ENCODE measurements at places on chromosomes 3 and 15.

GRCh38 chr3:168273917-168274316, 178.2 kb upstream of the GOLIM4 start:
- DNase-seq, result no peak

- DNase-seq, result no peak
Observed at GRCh38 chr3:17655743-17656142, 86.7 kb downstream of the TBC1D5 start.

DNA sequence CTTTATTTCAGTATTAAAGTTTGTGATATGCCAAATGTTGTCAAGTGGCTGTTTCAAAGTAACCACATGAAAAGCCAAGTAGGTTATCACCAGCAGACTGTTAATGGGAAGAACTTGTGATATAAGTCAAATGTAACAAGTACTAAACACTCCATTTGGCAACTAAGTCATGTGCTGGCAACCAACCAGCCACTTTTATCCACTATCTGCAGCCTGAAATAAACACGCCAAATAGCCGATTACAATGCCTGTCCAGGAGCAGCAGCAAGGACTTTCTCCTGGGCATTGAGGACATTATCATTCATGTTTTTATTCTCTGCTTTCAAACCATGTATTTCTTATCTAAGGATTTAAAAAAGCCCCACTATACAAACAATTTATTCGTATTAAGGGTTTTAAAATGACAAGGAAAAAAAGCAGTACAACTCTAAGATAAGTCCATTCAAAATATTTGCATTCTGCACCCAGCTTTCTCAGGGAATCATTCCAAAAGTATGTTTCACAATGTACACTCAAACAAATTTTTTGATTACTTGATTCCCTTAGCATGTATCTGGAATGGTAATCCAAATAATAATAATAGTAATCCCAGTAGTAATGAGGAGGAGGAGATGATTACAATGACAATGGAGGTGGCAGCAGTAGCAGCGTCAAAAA, 448.6 kb downstream of the ERC2 start:
- no peak for DNase-seq

- DNase-seq, result no peak
Observed at GRCh38 chr3:179630753-179631451, 21.9 kb upstream of the USP13 start.

DNA sequence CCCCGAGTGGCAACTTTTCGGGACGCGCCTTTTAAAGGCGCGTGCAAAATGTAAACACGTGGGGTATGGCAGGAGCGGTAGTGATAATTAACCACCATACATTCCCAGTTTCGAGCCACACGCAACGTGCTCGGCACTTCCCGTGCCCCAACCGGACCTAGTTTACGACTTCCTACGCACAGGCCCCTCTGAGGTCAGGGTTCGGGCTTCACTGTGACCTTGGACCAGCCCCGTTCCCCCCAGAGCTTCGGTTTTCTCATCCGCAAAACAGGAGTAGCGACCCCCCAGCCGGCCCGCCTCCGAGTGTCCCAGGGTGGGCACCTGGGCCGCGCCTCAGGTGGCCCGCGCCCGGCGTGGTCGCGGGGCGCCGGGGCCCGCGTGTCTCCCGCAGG, 451 bp downstream of the CHCHD4 start:
- DNase-seq, result no peak

- DNase-seq, result no peak
Observed at GRCh38 chr3:64814351-64814750, 126.6 kb upstream of the ADAMTS9 start.

DNA sequence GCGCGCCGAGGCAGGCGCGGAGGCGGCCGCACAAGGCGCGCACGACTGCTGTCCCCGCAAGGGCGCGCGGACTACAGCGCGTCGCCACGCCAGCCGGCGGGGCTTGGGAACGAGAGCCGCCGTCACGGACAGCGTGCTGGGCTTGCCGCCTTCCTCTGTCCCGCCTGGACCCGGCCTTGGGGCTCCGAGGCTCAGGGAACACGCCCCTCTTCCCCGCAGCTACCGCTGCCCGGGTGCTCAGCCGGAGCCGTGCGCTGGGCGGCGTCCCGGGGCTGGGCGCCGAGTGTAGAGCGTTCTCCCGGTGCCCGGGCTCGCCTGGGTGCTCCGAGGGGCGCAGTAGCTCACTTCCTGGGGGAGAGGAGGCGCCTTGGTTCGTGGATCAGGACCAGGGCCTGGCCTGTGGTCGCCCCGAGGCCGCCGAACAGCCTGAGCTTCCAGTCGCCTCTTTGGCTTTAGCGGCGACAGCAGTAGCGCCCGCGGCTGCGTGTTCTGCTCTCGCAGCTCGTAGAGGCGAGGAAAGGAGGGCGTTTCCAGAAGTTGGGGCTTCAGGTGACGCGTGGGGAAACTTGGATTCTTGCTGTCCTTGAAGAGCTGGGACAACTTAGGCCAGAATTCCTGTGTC, 226.7 kb upstream of the C2CD4B start:
- DNase-seq, result no peak

GRCh38 chr3:35908366-35909232, 269.3 kb downstream of the ARPP21 start:
- no peak for DNase-seq

DNA sequence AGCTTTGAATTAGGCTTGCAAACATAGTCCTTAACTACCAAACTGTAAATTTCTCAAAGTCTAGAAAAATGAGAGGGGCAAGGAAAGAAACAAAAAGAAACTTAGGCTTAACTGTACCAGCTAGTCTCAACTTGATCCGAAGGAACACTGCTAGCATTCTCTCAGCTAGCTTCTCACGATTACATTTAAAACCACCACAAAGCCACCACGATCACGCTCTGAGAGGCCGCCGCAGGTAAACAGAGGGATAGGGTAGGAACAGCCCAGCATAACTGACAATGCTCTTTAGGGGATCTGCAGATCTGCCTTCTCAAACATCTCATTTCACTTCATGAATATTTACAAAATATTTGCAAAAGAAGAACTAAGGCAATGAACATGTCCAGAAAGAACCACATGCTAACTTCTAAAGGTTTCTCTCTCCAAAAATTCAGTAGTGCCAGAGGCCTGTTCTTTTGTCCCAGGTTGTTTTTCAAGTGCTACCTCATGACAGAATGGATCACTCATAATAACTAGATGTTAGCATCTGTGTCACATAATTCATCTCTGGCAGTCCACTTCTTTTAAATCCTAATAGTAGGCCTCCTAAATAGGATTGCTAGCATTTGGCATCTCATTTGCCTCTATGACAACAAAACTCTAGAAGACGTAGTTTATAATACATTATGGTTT, 18.9 kb downstream of the VGLL4 start:
- no peak for DNase-seq

DNA sequence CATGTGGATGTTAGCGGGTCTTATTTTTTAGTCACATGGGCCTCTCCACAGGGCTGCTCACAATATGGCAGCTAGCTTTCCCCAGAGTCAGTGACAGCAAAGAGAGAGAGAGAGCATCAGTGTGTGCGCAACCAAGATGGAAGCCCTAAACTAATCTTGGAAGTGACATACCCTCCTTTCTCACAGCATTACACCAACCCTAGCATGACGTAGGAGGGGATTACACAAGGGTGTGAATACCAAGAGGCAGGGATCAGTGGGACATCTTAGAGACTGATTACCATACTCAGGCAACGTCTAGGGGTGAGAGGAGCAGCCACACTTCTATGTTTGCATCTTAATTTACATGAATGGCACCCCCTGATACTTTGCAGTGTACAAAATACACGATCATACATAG, 3.5 kb upstream of the UBE2E2 start:
- DNase-seq, result no peak

DNA sequence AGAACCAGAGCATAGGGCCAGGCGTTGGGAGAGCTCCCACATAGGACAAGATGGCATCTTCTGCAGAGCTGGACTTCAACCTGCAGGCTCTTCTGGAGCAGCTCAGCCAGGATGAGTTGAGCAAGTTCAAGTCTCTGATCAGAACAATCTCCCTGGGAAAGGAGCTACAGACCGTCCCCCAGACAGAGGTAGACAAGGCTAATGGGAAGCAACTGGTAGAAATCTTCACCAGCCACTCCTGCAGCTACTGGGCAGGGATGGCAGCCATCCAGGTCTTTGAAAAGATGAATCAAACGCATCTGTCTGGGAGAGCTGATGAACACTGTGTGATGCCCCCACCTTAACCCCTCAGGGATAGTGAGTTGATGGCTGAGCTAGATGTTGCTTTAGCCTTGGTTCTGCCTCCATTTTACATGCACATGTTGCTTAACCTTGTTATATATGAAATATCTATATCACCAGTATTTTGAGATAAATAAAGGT, at the start of gene PYDC2:
TSS of gene PYDC2 (plus strand) at position 51 of the 483 bp plus-strand sequence. CDS start at position 51, 0 bp downstream.
- DNase-seq, result no peak

DNA sequence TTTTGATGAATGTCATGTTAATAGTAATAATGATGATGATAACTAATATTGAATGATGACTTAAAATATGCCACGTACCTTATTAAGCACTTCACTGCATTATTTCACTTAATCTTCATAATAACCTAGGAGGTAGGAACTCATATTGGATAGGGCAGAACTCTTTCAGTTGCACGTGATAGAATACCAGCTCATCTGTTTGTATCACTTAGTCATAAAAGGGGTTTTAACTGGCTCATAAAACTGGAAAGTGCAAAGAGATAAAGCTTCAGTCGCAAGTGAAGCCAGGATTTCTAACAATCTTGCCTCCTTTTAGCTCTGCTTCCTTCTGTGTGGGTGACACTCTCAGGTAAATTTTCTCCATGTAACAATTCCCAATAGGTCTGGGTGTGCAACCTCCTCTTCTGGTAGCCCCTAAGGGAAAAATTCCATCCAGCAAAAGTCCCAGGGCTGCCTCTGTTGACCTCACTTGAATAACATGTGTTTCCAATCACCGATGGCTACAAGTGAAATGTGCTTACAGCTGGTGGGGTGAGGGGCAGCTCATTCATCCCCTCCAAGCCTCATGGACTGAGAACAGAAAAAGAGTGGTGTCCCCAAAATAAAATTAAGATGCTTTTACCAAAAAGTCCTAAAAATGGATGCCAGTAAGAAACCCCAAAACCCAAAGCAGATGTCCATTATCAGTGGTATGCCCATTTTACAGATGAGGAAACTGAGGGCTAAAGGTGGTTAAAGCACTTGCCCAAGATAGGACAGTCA, 9.3 kb downstream of the GXYLT2 start:
- DNase-seq, result no peak

DNA sequence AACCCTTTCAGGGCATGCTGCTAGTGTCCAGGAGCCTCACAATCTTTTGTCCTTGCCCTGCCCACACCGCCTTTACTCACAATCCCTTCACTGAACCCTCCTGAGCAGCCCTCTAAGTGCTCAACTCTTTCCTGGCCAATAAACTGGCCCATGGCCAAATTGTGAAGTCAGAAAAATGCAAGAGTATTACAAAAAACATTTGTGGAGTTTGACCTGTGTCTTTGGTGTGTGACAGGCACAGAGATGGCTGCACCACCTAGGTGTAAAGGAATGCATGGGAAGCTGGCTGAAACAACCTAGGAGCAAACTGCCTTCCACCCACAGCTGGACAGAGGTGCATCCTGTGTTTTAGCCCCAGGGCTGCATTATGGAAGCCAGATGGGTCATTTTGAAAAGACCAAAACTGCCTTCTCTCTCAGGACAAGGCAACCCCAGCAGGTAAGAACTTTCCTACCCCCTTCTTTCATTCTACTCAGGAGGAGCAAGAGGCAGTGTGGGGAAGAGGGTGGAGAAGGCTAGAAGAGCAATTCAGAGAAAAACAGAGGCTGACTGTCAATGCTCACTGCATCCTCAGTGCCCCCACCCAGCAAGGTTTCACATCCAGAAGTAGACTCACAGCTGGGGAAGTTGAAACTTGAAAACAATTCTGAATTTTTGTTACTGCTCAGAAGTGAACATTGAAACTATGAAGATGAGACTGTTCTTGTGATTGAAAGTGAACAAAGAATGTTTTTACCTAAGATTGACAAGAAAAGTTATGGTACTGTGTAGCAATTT, 78.6 kb downstream of the TRIM42 start:
- DNase-seq, result no peak

DNA sequence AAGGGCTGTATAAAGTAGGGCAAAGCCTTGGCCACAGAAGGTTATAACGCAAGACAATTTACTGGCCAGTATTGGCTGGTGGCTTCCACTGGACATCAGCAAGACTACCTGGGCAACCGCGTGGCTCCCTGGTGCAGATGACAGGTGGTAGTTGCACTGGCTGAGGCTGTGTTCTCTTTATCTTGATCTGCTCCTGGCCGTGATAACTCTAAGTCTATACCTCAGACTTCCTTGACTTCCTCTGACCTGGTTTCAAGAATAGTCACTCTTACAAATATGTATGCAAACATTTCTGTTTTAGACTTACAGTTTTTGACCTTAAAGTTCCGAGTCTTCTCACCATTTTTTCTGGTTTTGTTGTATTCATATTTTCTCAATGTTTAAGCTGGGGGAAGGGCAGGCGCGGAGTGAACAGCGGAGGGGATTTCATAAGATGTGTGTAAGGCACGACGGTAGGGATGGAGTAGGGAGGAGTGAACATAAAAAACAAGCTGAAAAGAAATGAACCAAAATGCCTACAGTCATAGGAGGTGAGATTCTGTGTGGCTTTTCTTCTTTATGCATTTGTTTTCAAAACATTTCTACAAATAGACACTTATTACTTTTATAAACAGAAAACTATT, 15.2 kb upstream of the TMEM212 start:
- no peak for DNase-seq

- no peak for DNase-seq
Observed at GRCh38 chr15:78508272-78508671, 895 bp downstream of the HYKK start.

DNA sequence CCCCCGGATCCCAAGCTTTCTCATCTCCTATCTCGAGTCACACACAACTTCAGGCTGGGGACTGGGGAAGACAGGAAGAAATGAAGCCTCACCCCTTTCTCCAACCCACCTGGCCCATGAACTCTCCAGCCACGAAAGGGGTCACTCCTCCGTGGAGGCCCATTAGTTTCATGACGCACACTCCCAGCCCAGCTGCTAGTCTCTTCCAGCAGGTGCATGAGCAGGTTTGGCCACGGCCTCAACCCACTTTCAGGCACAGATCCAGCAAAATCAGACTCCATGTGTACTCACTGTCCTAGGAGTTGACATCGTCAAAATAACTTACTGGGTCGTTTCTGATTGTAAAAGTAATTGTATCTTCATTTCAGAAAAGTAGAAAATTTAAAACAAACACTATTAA, 76.6 kb downstream of the C3orf70 start:
- no peak for DNase-seq

GRCh38 chr15:60514261-60514881, 35.4 kb upstream of the ICE2 start:
- no peak for DNase-seq

GRCh38 chr3:153242896-153243295, 80.9 kb downstream of the RAP2B start:
- no peak for DNase-seq

- no peak for DNase-seq
Observed at GRCh38 chr3:60142009-60142408, 1092.2 kb upstream of the CFAP20DC start.

All from NCI-H187 (cell line).